Stimulated activated naive CD8-positive, alpha-beta T cell treated with anti-CD3 and anti-CD28 coated beads, Interleukin-15, amount 100 ng/mL, for 72 hours (primary cell): ENCODE measurements at places on chromosomes 12 and 14.

- no peak for DNase-seq
These were observed 4.0 kb upstream of the PPP4R4 start for GRCh38 chr14:94170136-94170535.

DNA sequence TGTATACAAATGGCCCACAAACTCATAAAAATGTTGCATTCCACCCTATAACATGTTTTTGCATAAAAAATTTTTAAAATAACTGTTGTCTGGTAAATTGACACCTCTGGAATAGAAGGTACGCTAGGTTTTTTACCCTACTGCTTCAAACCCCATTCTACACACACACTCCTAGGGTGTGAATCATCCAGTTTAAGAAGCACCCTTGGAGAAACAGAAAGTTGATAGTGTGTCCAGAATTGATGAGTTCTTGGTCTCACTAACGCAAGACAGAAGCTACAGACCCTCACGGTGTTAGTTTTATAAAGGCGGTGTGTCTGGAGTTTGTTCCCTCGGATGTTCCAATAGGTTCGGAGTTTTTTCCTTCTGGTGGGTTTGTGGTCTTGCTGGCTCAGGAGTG is 158.5 kb downstream of the KLRB1 start:
- no peak for DNase-seq

DNA sequence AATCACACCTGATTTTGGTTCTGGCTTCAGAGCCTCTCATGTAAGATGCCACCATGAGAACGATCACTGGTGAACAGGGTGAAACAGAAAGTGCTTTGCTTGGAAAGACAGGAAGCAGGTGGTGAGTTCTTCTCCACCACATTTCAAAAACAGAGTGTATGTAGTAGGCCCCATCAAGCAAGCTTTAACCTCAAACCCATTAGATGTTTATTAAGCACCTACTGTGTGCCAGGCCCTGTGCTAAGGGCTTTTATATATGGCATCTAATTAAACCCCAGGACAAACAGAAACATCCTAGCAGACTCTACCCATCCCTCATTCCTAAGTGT is 47.8 kb upstream of the MED13L start:
- peak; percentile 27 for DNase-seq

- DNase-seq: no peak
These were observed 51.8 kb upstream of the JDP2 start for GRCh38 chr14:75375983-75376382.

DNA sequence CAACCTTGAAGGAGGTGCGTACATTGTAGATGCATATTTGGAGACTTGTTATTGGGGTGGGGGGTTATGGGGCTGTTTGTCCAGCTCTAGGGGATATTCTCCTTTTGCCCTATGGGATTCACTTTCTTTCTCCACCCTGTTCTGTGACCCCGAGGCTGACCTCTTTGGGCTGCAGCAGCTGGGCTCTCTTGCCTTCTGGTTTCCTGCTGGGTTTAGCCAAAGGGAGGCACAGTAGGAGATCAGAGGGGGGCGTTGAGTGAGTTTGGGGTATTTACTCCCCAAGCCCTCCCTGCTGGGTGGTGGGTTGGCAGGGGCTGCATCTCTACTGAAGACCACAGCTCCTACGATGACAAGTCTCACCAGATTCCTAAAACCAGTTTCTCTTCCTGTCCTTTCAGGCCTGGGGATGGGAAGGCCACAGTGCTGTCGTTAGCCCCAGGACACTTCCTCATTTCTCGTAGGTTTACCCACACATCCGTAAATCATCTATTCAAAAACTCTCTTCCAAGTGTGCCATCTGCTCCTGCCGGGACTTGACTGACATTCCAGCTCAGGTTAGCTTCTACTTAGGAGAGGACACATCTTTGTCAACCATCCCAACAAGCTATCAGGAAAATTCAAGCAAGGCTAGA is 127.1 kb downstream of the TMEM30B start:
- no peak for DNase-seq

DNA sequence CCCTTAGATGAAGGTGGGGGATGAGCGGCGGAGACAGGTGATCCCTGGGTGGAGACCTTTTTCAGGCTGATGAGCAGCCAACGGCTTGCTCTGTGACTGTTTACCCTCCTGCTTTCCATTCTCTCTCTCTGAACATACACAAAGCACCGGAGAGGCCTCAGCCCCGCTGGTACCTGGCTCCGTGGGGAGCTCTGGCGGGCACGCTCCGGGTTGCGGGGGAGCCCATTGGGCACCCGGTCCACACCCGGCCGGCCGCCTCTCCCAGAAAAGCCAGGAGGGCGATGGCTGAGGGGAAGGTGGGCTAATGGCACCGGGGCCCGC is 545 bp downstream of the SMARCC2 start:
- DNase-seq: no peak

DNA sequence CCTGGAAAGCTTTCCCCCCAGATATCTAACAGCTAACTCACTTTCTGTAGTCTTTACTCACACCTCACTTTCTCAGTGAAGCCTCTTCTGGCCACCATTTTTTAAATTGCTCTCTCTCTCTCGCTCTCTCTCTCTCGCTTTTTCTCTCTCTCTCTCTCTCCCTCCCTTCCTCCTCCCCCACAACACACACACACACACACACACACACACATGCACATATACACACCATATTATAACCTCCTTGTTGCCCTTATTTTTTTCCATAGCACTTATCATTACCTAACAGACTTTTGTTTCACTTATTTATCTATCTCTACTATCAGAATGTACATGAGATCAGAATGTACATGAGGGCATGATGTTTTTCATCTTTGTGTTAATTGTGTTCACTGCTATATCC is 156.8 kb downstream of the DUSP6 start:
- DNase-seq: no peak

- no peak for DNase-seq
These were observed 13.0 kb downstream of the FGD6 start for GRCh38 chr12:95204141-95204866.

GRCh38 chr12:54829511-54829910 is 24.8 kb upstream of the MUCL1 start:
- DNase-seq: no peak

DNA sequence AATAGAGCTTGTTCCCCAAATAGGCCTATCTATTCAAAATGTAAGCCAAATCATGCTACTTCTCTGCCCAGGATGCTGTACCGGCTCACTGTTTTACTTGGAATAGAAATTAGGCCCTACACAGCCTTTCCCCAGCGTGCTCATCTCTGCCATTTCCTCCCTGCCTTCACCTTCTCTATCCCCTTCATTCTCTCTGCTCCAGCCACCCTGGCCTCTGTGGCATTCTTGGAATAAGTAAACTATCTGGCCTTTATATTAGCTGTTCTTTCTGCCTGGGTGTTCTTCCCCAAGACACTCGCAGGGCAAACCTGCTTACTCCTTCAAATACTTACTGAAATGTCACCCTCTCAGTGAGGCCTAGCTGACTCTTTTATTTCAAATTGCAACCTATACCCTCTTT is 30.9 kb upstream of the DYRK2 start:
- no peak for DNase-seq

DNA sequence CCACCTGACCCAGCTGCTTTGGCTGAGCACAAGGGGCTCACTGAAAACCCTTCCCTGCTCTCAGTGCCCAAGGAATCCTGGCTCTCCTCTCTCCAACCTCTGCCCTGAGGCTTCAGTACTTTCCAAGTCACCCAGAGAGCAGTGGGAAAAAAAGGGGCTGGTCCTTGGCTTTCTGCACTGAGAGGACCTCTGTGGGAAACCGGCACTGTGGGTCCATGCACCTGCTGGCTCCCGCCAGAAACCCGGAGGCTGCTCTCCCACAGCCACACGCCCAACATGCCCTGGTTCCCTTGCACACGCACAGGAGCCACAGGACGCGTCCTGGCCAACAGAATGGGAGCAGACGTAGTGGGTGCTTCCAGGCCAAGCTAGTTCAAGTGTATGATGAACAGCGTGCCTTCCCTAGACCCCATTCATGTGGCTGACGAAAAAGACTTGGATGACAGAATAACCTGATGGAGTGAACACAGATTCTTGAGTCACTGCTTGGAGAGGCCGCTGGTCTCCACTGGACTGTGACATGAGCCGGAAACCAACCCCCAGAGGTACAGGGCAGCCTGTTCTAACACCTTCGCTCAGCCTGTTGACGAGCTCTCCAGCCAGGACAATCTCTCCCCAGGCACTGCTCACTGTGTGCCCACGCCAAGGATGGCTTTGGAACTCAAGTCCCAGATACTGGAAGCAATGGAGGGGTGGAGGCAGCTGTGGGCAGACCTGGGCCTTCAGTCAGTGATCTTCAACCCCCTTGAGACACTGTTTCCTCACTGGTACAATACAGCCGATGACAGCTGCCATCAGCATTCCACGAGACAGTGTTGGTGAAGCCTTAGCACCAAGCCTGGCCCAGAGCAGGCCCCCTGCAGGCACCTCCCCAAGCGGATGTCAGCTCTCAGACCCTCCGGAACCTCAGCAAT is 87.7 kb downstream of the ITPK1 start:
- DNase-seq: no peak

DNA sequence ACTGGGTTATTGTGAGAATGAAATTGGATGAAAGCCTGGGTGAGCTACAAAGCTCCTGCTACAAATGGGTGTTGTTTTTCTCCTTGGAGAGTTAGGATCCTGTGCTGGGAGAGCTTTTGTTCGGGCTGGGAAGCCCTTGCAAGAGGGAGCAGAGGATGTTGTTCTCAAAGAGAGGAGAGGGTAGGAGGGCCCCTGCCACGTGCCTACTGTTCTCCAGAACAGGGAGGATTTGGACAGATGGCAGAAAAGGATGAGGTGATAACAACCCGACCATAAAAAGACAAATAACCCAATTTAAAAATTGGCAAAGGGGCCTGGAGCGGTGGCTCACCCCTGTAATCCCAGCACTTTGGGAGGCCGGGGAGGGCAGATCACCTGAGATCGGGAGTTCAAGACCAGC is 68.8 kb downstream of the GALNT16 start:
- DNase-seq: no peak

DNA sequence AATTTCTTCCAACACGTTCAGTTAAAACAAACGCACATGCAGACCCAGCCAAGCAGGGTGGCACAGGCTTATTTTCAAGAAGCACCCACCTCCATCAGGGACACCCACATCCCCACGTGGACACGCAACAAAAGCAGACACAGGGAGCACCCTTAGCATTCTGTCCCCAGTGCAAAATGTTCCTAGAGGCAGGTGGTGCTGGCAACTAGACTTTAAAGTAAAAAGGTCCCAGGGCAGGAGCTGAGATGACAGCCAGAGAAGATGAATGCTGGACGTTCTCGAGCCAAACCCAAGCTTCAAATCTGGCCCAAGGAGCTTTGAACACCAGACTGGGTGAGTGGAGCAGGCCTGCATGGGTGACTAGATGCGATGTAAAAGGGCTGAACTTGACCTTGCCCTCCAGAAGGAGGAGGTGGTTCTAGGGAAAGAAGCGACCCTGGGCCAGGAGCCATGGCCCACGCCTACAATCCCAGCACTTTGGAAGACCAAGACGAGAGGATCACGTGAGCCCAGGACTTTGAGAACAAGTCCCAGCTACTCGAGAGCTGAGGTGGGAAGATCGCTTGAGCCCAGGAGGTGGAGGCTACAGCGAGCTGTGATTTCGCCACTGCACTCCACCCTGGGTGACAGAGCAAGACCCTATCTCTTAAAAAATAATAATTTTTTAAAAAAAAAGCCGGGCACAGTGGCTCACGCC is 47.3 kb downstream of the KDM2B start:
- no peak for DNase-seq

- no peak for DNase-seq
These were observed 5.1 kb downstream of the EFS start for GRCh38 chr14:23359722-23360447.

GRCh38 chr12:87670448-87670847 is 358.8 kb downstream of the C12orf50 start:
- DNase-seq: no peak

GRCh38 chr14:101017209-101017608 is 113.7 kb upstream of the RTL1 start:
- DNase-seq: no peak

- DNase-seq: no peak
These were observed 1201.5 kb downstream of the BCL11B start for GRCh38 chr14:98070536-98070935.

DNA sequence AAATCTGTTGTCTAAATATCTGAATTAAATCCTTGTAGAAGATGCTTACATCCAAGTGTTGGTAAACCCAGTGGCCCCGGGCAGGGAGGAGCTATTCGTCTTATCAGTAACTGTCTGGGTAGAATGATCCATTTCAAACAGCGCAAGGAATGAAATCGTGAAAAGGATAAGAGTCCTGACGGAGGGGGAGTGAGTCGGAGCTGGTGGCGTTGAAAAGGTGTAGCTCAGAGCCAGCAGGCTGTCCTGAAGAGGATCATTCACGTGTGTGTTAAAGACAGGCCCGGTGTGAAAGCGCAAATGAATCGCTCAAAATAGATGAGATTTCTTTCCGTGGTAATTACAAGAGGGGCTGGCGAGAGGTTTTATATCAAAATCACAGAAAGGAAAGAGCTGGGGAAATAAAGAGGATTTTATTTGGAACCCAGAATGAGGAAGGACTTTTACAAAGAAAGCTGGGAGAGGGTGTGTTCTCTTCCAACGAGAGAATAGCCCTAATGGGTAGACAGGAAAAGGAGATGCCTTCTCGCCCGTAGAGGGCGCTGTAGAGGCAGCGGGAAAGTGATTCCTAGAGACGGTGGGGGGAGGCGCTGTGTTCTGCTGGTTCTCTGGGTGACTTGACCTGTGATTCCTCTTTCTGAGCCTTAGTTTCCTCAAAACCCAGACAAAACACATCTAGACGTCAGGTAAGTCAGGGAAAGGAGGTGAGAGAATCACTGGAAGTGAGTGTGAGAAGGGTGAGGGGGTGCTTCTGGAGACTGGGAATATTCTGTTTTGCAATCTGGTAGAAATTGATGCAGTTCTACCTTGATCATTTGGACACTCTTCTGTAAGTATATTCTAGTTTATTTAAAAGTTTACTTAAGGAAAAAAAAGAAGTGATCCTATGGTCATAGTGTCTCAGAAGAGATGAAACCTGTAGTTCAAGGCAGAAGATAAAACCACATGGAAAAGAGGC is 39.3 kb downstream of the SRRM4 start:
- no peak for DNase-seq

DNA sequence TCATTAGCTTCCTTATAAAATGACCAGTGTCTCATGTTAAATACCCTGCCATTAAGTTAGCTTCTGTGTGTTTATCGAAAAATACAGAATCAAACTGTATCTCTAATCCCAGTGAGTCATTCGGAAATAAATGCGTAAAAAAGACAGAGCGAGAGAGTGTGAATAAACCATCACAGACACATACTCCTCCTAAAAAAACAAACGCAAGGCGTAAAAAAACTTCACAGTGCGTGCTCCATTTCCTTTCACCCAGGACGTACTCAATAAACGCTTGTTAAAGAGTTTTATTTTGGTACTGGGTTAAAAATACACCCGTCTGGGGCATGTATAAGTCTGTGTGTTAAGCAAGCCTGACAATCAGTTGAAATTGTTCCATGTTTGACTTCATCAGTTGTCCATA is 58.8 kb upstream of the ISM2 start:
- no peak for DNase-seq

- no peak for DNase-seq
These were observed 51.3 kb downstream of the JAG2 start for GRCh38 chr14:105117257-105117646.
